ENCODE measurements at places on chromosomes 11 and 22.

DNA sequence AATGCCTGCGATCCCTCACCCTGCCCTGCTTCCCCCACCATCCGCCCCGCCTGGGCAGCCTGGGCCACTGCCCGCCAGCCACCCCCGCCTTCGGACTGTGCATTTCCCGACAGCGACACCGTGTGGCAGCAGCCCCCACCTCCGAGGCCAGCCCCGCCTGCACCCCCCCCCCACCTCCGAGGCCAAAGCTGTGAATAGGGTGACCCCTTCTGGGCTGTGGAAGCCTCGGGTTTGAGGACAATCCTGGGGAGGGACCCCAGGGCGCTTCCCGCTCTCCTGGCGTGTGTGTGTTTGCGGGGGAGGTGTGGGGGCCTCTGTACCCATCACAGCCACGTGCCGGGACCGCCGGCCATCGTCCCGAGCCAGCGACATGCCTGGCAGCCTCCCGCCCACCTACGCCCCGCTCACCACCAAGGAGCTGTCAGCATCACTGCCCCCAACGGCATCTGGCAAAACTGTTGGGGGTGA lies 33.8 kb upstream of the PPARA start:
- DNase-seq = peak; percentile 72

- no peak for DNase-seq
These were observed at the start of gene KLHDC7B for GRCh38 chr22:50545522-50546325. TSS of gene KLHDC7B (plus strand) at chr22:50545899. CDS start at chr22:50546244, 345 bp downstream.

GRCh38 chr11:82076126-82076525 lies 657.5 kb downstream of the FAM181B start:
- no peak for DNase-seq

GRCh38 chr11:69563306-69563705 lies 77.7 kb upstream of the CCND1 start:
- no peak for DNase-seq

- no peak for DNase-seq
These were observed 258.6 kb downstream of the METTL15 start for GRCh38 chr11:28366549-28367346.

GRCh38 chr11:123231777-123232176 lies 36.7 kb upstream of the CLMP start:
- no peak for DNase-seq

DNA sequence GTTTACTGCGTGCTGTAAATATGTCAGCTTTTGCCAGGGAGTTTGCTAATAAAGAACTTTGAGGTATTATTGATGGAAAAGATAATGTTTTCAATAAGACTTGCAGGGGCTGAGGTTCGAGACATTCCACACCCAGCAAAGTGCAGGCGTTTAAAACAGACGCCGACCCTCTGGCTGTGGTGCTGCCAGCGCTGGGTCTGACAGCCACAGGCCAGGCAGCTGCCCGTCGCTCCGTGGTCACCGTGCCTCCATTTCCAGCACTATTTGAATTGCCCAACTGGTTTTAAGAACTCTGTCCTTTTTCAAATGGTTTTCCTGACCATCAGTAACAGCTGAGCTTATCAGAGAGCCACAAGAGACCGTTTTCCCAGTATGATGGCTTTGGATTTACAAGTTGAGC lies 28.1 kb upstream of the ALX4 start:
- DNase-seq = no peak

DNA sequence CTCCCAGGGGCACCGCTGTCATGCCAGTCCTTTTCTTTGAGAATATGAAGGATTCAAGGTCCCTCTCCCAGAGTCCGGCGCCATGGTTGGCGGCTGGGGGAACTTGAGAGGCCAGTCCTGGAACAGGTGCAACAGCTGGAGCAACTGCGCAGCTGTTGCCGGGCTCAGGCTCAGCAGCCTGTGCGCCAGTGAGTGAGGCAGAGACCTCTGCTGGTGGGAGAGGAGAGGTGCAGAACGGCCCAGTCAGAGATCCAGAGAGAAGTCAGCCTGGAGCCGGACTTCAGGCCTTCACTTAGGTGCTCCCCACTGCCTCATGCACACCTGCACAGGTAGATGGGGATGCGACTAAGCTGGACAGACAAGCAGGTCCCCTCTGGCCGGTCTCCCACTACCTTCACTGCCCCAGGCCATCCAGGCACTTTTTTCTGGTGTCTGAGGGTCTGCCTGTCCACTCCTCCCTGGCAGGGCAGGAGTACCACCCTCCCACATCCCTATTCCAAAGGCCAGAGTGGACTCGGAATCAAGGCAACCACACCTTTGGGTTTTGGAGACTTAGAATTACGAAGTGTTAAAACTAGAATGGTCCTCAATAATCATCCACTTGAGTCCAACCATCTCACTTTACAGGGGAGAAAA lies 4.6 kb downstream of the CHRDL2 start:
- peak; percentile 8 for DNase-seq

DNA sequence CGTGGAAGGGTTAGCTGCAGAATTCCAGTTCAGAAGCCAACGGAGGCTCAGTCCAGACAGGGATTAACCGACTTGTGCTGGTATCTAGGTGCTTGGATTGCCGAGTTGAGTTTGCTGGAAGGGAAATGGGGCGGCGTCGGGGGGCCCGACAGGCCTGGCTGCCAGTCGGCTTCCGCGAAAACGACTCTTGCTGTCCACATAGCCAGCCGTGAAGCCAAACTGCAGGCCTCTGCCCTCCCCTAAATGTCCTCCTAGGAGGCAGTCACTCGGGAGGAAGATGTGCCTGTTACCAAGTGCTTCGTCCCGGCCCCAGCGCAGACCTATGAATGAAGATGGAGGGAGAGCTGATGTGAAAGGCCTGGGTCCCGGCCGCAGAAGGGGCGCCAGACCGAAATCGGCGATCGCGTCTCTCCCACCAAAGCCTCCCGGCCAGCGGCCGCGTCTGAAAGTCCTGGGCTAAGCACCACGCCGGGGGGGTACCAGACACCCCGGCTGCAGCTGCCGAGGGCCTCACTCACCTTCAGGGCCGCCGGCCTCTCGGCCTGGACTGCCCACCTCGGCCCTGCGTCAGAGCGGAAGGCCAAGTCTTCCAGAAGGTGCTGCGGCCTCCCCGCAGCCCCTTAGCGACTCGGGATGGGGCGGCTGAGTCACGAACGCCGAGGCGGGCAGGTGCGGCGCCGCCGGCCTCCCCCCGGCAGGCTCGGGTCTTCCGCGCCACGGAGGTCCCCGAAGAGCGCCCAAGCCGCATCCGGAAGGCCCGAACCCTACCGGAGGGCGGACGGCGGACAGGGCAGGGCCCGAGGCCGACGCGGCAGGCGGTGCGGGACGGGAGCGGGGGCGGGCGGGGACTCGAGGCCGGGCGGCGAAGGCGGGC lies 7.5 kb downstream of the DPAGT1 start:
- DNase-seq = peak; percentile 29

GRCh38 chr22:24444251-24444650 lies 16.9 kb downstream of the ADORA2A start:
- DNase-seq = no peak

GRCh38 chr11:17410606-17411379 lies 22.3 kb upstream of the KCNJ11 start:
- no peak for DNase-seq

DNA sequence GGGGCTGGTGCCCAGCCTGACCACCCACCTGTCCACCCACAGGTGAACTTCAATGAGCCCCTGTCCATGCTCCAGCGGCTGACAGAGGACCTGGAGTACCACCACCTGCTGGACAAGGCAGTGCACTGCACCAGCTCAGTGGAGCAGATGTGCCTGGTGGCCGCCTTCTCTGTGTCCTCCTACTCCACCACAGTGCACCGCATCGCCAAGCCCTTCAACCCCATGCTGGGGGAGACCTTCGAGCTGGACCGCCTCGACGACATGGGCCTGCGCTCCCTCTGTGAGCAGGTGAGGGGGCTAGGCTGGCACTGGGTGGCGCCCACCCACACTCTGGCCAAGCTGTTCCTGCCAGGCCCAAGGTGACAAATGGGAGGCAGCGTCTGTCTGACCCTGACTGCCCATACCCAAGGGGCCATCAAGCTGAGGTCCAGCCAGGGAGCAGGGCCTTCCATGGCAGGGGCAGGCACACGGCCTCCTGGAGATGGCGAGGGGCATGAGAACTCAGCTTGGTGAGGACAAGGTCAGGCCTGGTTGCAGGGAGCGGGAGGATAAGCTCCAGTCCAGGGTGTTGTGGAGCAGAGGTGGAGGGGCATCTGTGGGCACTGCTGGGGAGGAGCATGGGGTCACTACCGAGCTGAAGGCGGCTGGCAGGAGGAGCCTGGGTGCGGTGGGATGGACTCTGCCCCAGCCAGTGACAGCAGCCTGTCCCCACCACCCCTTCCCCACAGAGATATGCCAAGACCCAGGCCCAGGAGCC lies 77.7 kb downstream of the MORC2 start:
- no peak for DNase-seq

DNA sequence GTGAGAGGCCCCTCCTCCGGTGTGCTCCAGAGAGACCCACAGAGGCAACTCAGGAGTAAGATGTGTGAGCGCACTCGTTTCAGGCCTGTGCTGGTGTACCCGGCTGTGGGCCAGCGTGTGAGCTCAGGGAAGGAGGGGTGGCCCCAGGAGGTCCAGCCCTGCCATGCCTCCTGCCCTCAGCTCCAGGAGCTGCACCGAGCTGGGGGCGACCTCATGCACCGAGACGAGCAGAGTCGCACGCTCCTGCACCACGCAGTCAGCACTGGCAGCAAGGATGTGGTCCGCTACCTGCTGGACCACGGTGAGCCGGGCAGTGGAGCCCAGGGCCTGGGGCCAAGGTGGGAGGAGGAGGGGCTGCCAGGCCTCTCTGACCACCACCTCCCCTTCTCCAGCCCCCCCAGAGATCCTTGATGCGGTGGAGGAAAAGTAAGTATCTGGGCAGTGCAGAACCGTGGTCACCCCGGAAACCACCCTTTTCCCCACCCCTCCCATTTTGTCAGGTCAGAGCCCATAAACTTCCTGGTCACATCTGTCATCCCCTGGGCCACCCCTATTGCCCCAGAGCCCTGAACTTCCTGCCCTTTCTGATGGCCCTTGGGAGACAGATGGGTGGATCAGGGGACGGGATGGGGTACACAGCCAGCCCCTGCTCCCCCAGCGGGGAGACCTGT lies 2.5 kb upstream of the MDK start:
- DNase-seq = no peak

GRCh38 chr11:16000065-16000464 lies 356.3 kb downstream of the SOX6 start:
- no peak for DNase-seq
